ENCODE measurements at places on chromosomes 3 and 15. TPM values are rescaled to one million over a fixed set of nuclear protein-coding genes. Genes with fewer than 3 reads are reported as not detected.

GRCh38 chr3:27903446-27903845, 181.3 kb upstream of the EOMES start:
- no peak for DNase-seq
- H3K36me3 ChIP-seq: no peaks in the 10 kb centered on the region
- H3K27ac ChIP-seq: no peak overlapping the region
- no peaks in the 10 kb centered on the region for H3K4me1 ChIP-seq
- H3K4me3 ChIP-seq: no peak overlapping the region

DNA sequence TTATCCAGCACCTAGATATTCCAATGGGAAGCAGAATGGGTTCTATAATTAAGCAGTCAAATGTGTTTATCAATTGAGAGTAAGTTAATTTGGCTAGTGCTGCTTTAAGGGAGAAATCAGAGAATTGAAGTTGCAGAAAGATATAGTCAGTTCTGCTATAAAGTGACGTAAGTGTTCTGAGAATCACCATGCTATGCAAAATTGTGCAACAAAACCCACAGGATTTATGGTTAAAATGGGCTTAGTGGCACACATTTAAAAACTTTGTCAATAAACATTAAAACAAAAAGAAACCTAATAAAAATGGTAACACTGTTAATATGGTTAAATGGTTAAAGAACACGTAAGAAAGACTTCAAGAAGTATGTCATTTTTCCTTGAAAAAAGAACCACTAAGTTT, 74.5 kb downstream of the TMEM108 start:
- peaks cover 4% of the 10 kb centered on the region for H3K4me1 ChIP-seq
- no peaks in the 10 kb centered on the region for H3K27me3 ChIP-seq
- DNase-seq: no peak
- no peak overlapping the region for H3K4me3 ChIP-seq
- no peaks in the 10 kb centered on the region for H3K36me3 ChIP-seq

DNA sequence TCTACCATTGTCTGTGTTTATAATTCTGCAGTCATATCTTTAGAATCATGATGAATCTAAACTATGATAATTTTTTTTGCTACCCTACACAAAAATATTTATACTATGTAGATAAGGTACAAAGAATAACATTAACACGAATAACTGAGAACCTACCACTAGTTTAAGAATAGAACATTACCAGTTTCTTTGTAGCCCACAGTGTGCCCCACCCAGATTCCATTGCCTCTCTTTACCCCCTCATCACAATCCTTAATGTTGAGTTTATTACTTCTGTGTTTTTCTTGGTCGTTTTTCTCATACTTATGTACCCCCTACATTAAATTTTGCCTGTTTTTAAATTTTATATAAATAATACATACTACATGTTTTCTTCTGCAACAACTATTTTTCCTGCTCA, 140.5 kb downstream of the BBX start:
- H3K27me3 ChIP-seq: no peaks in the 10 kb centered on the region
- DNase-seq: no peak
- H3K4me1 ChIP-seq: peaks cover 7% of the 10 kb centered on the region
- no peak overlapping the region for H3K4me3 ChIP-seq

DNA sequence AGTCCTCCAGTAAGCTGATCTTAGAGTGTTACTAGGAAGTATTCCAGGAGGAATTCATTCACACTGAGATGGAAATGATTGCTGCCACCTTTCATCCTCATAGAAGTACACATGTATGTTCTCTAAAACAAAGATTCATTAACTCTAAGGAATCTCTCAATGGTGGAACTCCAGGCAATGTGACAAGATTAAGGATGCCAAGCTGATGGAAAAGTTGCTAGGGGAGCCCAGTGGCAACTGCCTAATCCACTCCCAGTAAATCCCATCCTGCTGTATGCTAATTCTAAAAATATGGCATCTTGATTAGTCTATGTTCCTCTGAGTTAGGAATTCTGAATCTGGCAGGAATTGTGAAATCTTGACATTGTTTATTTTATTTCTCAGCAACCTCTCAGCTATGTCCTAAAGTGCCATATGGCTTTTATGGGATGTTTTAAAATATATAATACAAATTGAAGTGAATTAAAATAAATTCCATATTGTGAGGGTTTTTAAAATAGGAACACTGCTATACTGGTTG, 210.0 kb upstream of the TRIM42 start:
- H3K27me3 ChIP-seq: peaks cover 14% of the 10 kb centered on the region
- no peaks in the 10 kb centered on the region for H3K36me3 ChIP-seq
- H3K27ac ChIP-seq: no peak overlapping the region
- DNase-seq: no peak

DNA sequence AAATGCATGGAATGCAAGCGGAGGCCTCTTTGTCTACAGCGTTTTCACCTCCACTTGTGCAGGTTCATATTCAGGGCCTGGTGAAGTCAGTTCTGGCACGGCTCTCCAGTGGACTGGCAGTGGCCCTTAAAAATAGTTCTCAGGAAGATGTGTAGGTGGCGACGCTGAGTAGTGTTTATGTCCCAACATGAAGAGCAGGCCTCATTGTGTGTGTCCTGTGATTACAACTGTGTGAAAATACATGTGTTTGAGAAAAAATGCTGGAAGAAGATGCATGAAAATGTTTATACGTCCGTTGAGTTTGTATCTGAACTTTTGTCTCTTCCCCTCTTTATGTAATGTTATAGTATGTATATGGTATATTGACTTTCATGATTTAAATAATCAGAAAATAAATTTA, 7.2 kb downstream of the LIPC start:
- no peak overlapping the region for H3K4me3 ChIP-seq
- H3K4me1 ChIP-seq: peaks cover 37% of the 10 kb centered on the region
- peak overlapping the region; percentile 45 for H3K27ac ChIP-seq
- H3K36me3 ChIP-seq: no peaks in the 10 kb centered on the region

GRCh38 chr3:146280864-146281263, 30.0 kb upstream of the PLSCR4 start:
- H3K27ac ChIP-seq: no peak overlapping the region
- no peak overlapping the region for H3K4me3 ChIP-seq
- DNase-seq: no peak
- no peaks in the 10 kb centered on the region for H3K27me3 ChIP-seq
- H3K4me1 ChIP-seq: peaks cover 23% of the 10 kb centered on the region

The GPR62 gene
- total RNA-seq: 0.12 TPM

The ACVR2B gene
- total RNA-seq: 83.9 TPM

The MYO5C gene
- total RNA-seq: 63.9 TPM
